ENCODE measurements at places on chromosomes 4 and X.

GRCh38 chr4:71855944-71856343 lies 72.1 kb upstream of the GC start:
- DNase-seq, result no peak

DNA sequence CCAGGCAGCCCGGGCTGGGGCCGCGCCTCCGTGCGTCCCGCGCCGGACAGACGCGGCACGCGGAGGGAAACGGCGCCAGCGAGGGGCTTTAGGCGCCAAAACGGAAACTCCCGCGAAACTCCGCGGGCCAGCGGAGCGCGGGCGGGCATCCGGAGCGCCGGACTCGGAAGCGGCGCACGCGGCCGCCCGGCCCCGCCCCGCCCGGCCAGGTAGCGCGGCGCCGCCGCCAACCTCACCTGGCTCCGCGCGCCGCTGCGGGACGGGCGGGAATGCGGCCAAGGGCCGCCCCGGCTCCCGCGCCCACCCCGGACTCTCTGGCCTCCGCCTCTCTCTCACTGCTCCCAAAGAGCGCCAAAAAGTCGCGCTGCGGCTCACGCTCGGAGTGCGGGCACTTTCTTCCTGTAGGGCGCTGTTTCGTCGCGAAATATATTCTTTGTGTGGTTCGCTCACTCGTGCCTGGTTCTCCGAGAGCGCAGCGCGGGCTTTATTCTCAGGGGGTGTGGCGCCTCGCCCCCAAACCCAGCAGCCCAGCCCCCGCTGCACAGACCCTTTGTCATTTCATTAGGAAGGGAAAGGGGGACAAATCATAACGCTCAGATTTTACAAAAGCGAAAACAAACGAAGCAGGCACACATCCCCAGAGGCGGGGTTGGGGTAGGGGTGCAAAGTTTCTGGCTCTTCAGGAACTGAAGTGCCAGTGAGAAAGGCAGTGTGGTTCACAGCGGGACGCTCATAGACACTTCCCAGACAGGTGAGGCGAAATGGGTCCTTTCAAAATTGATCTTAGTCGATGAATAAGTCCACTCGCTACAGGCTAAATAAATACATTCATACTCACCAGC lies 961 bp upstream of the MBNL3 start:
- DNase-seq, result no peak

- DNase-seq, result no peak
Measured at GRCh38 chrX:2577844-2578466, 77.2 kb upstream of the DHRSX start.

- peak; percentile 0 for DNase-seq
Measured at GRCh38 chrX:63506320-63506719, 155.2 kb upstream of the SPIN4 start.

DNA sequence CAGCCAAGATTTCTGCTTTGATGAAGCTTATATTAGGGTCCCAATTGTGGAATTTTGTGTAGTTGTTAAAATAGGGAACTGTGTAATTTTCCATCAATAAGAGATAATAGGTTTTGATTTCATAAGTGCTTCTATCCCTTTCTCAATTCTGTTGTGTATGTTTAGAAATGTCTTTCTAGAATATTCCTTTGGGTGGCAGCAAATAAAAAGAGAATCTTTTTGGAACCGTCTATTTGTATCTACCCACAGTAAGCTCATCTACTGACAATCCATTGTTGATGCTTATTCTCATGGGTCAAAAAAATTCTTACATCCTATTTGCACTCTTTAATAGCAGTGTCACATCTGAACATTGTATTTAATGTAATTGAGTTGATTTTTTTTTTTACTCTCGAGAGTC lies 61.7 kb downstream of the TMA16 start:
- DNase-seq, result no peak

DNA sequence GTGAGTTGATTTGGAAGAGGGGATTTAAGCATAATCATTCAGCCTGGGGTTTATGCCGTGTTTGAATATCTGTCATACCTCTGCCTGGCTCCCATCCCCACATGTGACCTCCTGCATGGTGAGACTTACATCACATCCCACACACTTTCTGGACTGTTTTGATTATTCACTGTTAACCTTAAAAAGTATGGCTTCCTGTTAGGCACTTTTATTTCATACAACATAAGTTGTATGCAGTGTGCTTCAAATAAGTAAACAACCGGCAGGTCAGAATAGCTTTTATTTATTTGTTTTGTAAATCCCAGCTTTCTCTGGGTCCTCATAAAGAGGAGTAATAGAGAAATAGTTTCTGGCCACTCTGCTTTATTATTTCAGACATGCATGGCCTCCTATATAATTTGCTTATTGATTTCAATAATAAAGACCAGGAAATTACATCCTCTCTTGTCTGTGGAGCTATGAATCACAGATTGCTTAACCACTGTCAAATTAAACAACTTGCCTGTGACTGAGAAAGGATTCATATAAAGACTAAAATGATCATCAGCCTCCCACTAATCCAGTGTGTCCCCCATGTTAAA lies 376.8 kb upstream of the ZFP42 start:
- peak; percentile 5 for DNase-seq

DNA sequence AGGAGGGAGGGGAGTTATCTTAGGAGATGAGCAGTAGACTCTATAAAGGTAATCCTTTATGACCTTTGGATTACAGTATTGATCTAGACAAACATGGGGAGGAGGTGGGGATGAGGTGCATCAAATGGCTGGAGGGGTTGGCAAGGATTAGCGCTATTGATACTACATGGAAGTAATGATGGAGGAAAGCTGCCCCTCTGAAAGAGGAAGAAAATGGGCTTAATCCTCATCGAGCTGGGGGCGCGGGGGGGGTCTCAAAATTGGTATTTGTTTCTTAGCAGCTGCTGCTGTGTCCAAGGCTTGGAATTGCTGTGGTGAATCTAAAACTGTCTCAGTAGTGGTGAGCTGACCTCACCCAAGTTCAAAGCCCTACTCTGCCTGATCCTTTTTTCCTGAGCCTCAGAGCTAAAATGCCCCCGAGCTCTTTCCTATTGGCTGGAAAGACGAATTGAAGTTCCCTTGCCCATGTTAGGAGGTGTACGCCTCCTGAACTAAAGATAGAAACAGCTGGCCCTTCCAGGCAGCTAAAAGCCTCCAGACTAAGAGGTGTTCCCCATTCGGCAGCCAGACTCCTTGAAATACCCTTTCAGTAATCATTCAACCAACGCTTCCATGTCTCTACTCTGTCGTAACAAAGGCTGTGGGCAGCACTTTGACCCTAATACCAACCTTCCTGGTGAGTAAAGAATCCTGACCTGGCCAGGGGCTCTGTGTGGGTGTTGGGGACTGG lies at the start of gene ITGB1BP2:
Gene ITGB1BP2 (plus strand): TSS at position 556 of the 730 bp plus-strand sequence. CDS start 57 bp downstream, at position 613.
- no peak for DNase-seq

DNA sequence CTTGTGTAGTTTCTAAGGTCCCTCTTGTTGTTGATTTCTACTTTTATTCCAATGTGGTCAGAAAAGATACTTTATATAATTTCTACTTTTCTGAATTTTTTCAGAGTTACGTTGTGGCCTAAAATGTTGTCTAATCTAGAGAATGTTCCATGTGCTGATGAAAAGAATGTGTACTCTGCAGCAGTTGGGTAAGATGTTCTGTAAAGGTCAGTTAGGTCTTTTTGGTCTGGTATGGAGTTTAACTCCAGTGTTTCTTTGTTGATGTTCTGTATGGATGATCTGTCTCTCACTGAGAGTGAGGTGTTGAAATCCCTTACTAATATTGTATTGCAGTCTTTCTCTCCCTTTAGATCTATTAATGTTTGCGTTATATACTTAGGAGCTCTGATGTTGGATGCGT lies 37.0 kb upstream of the GPRIN3 start:
- DNase-seq, result no peak

DNA sequence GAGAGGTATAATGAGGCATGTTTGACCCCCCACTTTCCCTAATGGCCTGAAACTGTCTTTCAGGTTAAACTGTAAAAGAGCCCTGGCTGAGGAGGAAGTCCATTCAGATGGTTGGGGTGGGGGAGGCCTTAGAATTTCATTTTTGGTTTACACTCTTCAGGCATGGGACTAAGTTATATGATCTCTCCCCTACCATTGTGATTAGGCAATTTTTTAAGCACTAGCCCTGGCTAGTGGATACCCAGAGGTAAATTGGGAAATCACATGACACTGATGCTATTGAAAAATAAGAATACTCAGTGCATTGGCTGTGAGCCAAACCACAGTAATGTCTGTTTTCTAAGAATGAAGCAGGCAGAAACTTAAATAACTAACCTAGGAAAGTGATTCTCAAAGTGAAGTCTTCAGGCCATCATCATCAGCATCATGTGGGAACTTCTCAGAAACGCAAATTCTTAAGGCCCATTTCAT lies 149.7 kb downstream of the RRAGB start:
- peak; percentile 0 for DNase-seq

GRCh38 chrX:38375891-38376290 lies 23.5 kb downstream of the OTC start:
- DNase-seq, result no peak

- no peak for DNase-seq
Measured at GRCh38 chrX:17052210-17052609, 105.8 kb downstream of the REPS2 start.

DNA sequence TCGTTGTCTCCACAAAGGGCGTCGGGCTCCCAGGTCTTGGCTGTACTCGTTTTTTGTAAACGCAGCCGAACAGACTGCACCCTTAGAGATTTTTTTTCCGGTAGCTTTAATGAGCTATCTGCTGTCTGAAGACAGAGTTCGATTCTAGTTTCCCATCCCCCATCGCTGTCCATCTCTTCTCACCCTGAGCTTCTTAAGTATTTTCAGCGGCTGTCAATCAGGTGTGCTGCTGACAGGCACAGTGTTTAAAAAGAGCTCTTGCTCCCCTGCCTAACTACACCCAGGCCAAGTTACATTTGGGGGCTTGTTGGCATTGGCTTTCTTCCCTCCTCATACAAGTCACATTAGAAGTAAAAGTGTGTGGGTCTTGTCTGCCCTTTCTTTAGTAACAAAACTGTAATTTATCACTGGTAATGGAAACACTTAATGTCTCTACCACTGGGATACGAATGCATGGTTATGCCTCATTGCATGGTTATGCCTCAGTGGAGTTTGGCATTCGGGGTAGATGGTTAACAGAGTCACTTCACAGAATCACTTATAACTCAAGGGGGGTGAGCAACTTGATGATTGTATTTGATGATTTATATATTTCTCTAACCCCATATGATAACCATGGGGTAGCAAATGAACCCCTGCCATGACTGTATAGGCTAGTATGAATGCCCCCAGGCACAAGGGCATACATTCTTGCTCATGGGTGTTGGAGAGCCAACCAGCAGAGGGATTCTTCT lies 1.4 kb upstream of the ARHGAP6 start:
- no peak for DNase-seq

GRCh38 chrX:79400623-79401022 lies 33.5 kb upstream of the ITM2A start:
- no peak for DNase-seq

- DNase-seq, result peak; percentile 61
Measured at GRCh38 chr4:77586951-77587383, 18.7 kb upstream of the CXCL13 start.

DNA sequence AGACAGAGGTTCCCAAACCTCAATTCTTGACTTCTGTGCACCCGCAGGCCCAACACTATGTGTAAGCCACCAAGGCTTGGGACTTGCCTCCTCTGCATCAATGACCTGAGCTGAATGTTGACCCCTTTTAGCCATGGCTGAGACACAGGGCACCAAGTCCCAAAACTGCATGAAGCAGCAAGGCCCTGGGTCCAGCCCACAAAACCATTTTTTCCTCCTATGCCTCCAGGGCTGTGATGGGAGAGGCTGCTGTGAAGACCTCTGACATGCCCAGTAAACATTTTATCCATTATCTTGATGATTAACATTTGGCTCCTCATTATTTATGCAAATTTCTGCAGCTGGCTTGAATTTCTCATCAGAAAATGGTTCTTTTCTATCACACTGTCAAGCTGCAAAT lies 85.4 kb downstream of the ITM2A start:
- no peak for DNase-seq

DNA sequence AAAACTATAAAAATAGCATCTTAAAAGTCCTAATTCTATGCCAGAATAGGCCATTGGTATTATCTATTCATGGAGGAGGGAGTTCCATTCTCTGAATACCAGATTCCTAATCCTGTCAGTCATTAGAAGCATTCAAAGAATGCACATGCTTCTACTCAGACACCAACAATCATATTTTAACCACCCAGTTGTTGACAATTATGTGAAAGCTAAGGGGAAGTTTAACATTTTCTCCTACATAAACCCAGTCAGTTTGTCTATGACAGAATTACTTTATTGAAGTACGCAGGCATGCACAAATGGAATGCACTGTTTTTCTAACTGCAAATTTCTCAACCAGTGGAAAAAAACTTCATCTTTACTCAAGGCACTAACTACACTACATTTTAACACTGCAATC lies 69.6 kb upstream of the MTNR1A start:
- no peak for DNase-seq

DNA sequence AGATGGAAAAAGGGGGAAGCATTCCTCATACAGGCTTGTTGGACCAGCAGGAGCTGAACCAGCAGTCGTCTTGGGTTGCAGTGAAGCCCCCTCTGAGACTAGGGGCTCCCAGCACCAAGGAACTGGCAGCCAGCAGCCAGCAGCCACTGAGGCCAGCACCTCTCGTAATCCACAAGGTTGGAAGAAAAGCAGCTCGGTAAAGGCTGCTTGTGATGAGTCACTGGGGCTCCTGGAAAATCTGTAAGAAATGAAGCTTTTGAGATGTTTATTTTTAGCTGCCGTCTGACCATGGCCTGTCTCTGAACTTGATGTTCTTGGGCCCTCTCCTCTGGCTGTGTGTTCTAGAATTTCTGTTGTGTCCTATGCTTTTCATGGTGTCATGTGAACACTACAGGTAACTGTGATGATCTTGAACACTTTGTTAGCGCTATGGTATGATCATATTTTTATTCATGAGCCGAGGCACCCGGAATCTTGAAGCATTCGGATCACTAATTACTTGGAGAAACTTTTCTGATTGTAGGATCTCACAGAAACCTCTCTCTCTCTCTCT lies 18.6 kb downstream of the CLCN4 start:
- DNase-seq, result no peak

DNA sequence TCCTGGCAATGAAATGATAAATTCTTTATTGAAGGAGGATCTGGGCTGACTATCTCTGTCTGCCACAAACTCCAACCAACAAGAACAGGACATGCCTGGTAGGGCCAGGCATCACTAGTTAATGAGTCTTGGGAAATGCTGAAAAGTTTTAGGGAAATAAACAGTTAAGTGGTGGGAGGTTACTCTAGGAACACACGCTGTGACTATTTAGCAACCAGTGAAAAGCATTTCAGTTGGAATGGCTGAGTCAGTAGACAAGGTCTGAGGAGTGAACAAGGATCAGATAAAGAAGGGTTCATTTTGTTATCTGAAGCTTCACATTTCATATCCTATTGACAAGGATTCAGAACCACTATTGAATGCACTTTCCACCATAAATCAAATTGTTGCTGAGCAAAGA lies 394.9 kb upstream of the BOD1L1 start:
- DNase-seq, result no peak

GRCh38 chr4:16809064-16809463 lies 89.4 kb downstream of the LDB2 start:
- no peak for DNase-seq

GRCh38 chr4:172736046-172736445 lies 432.6 kb upstream of the GALNT7 start:
- DNase-seq, result no peak

Data from RWPE1 (cell line).